ENCODE measurements at places on chromosomes 5 and 9.

- DNase-seq = no peak
Observed at GRCh38 chr9:110140276-110140675, 67.7 kb downstream of the C9orf152 start.

DNA sequence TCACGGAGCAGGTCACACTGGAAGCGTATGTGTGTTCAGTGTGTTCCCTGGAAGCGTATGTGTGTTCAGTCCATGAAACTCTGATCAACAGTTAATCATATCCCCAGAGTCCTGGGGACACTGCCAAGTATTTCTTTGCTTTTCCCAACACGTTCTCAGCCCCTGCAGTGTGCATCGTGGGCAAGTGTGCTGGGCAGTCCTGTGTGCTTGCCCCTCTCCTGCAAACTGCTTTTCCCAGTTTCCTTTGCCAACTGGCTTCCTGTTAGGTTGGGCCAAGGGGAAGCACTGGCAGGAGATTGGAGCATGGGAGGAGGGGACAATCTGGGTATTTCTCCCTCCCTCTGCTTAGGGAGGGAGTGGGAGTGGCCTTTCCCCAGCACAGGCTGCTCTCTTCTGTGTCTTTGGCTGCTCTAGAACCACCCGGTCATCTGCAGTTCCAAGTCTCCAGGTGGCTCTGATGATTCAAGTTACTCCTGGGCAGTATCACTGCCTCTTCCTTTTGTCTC is 36.8 kb upstream of the NEK6 start:
- DNase-seq = no peak

DNA sequence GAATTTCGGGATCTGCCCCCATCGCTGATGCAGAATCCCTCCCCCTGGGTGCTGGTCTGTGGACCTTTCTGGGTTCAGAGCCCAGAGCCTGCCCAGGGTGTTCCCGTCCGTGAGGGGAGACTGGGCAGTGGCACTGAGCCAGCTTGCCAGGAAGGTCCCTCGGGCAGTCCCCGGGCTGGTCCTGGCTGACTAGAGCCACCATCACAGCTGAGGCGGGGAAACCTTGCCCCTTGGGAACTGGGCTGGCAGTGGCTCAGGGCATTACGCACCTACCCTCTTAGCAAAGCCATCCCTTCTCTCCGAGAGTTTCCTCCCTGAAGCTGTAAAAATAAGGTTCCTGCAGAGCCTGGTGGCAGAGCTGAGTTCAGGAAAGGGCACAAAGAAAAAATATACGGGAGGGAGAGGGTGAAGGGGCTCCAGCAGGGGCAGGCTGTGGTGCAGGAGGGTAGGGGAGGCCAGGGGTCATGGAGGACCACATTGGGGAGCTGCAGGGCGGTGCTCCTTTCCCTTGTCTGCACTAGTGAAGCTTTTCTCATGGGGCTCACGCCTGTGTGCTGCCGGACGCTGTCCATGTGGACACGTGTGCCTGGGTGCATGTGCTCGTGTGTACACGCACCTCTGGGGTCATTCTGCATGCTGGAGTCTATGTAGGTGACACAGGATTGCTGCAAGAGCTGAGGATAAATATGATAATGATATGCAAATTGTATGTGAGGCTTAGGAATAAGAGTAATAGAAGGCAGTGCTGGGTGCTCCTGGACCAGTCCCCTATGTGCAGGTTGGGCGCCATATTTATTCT is 118.9 kb downstream of the LHX2 start:
- DNase-seq = no peak

DNA sequence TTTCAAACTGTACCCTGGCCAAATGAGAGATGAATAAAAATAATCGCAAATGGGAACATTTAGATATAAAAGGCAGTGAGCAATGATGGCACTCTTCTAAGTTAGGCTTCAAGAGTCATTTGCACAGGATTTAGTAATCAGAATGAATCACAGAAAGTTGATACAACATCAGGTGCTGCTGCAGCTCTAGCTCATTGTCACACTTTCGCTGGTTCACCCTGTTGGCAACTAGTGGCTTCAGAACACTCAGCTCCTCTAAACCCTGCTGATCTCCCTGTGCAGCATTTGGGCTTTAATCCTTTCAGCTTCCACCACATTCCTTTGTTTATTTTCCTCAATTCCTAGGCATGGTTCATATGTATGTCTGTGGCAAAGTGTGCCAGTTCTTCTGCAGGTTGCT is 2071.2 kb upstream of the CDH6 start:
- DNase-seq = no peak

DNA sequence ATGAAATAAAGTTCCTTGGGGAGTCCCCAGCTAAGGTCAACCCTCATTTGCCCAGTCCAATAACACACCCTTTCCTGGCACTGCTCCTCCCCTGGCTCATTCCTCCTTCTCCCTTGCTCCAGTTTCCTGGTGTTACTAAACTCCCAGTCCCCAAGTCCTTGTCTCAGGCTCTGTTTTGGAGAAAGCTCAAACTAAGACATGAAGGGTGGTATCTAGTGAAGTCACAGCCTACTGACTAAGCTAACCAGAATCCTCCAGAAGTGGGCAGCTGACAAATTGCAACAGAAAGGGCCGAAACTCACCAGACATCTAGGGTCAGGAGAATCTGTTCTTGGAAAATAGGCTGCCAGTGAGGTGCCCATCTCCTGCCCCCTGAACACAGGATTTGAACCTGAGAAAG is 118.7 kb upstream of the NEK6 start:
- peak; percentile 82 for DNase-seq

DNA sequence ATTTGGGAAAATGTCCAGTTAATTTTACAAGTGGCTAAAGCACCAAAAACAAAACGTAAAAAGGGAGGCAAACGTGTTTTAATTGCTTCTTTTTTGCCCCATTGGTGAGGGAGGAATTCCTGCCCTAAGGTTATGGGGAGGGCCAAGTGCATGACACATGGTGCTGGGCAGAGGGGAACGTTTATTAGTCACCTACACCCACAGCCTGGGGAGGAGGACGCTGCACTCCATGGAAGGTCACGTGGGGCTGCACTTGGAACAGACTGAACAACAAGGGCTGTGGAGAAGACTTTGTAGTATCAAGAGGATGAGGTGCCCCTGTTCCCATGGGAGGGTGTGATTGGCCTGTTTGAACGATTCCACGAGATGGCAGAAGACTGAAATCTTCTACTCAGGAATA is 13.7 kb upstream of the ADAMTS16 start:
- no peak for DNase-seq

DNA sequence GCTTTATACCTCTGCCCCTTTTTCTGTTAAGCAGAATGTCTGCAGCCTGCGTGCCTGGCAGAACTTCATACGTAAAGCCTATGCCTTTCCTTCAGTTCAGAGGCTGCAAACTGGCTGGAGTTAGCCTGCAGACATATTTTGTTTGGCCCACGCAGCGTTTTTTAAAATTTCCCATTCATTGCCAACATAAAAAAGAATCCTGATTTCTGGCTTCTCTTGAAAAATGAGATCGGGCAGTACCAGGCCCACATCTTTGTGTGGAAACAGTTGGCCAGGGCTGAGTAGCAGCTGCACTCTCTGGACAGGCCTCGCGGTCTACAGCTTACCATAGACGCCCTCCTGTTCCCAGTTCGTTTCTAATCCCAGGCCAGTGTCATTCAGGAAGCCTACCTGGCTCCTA is 104.4 kb downstream of the SMARCA2 start:
- DNase-seq = no peak

- DNase-seq = peak; percentile 47
Observed at GRCh38 chr5:98872674-98873073, 56.1 kb downstream of the CHD1 start.

DNA sequence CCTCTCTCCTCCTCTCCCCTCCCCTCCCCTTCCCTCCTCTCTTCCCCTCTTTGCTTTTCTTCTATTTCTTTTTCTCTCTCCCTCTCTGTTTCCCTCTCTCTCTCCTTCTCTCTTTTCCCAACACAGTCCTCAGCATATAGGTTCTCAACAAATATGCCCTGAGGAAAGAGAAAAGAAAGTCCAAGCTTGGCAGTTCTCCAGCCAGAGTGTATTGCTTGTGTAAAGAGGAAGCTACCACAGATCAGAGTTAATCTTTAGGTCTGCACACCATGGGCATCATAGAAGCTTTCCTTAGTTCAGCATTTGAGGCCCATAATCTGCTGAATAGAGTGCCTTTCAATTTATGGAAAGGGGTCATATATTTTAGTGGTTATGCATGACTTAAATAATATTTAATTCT is 382.8 kb upstream of the WWC1 start:
- DNase-seq = peak; percentile 12

GRCh38 chr5:124220418-124220817 is 526.0 kb downstream of the ZNF608 start:
- no peak for DNase-seq

GRCh38 chr9:126452106-126452505 is 125.5 kb downstream of the MVB12B start:
- DNase-seq = no peak

- no peak for DNase-seq
Observed at GRCh38 chr5:177382423-177383029, 1.7 kb upstream of the SLC34A1 start.

DNA sequence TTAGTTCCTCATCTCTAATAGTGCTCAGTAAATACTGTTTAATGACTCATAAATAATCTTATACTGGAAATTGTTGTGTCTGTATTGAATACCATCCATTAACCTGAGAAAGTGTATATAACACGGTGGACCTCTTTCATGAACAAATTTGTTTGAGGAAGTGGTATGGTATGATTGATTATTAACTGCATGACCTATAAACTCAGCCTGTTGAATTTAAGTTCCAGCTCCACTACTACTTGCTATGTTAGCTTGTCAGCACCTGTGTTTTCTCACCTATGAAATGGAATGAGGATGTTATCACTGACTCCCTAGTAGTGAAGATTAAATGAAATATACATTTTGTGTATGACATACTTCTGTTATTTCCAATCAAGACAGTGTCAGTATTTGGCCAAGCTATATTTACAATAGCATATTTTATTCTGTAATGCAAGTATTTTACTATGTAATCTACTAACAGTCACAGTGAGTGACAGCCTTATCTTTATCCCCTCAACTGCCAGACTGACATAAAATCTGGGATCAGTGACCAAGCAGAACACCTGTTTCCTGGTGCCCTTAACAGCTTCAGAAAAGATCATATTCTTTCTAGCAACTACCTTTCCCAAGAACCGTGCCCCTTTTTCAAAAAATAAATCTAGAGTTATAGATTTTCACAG is 77.3 kb upstream of the ITGA1 start:
- no peak for DNase-seq

DNA sequence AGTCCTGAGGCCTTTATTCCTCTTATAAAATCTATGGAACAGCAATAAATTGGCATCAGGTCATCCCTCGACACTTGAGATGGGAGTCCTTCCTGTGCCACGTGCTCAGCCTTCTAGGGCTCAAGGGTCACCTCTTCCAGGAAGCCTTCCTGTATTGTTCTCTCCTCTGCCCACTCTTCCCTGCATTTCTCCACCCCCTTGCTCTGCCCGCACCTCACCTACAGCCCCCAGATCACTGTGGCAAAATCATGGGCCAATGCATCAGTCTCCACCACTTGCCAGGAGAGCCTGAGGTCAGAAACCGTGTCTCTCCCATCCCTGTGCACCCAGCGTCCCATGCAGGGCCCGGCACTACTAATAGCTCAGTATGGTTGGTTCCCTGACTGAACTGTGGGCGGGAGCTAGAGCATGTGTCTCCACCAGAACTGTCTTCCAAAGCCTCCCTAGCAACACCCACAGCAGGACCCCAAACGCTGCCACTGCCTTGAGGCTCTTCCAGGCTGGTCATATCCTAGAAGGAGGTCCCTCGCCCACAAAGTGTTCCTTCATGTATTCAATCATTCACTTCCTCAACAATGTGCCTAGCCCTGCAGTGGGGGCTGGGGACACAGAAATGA is 13.5 kb downstream of the DUSP1 start:
- DNase-seq = no peak

DNA sequence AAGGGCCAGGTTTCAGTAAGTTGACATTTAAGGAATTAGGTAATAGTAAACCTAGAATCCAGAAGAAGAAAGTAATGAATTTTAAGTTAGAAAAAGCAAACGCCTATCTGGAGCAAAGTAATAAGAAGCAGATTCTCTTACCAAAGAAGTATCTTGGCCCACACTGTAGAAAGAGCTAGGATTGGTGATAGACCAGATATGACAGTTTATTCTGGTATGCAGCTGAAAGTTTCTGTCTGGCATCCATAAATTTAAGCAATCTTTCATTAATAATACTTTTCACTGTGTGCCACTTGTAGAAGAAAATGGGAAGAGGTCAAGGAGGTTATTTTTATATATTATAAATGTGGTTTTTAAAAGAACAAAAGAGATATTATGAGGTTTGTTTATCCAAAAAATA is 3.0 kb downstream of the RECK start:
- no peak for DNase-seq

GRCh38 chr9:136537896-136538598 is 7.8 kb downstream of the NOTCH1 start:
- DNase-seq = no peak

DNA sequence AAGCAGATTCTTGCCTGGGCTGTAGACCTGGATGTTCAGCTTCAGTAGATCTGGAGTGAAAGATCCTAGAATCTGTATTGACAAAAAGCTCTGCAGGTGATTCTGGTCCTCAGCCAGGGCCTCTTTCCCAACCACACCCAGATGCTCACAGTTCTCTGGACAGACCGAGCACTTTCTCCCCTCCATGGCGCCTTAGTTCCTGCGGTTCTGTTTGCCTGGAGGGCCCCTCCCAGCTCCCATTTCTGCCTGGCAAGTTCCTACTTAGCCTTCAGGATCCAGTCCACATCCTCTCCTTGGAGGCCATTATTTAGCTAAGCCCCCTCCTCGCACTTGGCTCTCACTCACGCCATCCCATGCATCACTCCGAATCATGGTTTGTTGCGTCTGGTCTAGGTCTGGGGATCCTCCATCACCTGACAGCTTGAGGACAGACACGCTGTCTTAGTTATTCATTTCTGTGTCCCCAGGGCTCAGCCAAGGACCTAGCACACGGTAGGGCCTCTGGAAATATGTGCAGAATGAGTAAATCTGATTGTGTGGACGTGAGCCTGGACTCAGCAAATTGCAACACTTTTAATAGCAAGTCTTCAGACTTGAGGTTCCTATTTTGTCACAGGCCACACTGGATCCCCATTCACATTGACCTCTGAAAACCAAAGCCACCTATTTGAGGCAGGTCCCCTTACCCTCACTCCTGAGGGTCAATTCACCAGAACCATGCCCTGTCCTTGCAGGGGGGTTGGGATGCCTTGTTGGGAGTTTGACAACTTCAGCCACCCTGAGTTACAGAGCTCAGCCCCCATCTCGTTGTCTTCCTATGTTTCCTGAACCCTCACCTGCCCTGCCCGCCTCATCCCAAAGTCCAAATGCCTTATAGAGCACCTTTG is 50.7 kb downstream of the COL15A1 start:
- no peak for DNase-seq

- DNase-seq = no peak
Observed at GRCh38 chr9:68714416-68715180, 9.6 kb downstream of the PIP5K1B start.

- peak; percentile 51 for DNase-seq
Observed at GRCh38 chr9:11340654-11341053, 727.9 kb upstream of the PTPRD start.

DNA sequence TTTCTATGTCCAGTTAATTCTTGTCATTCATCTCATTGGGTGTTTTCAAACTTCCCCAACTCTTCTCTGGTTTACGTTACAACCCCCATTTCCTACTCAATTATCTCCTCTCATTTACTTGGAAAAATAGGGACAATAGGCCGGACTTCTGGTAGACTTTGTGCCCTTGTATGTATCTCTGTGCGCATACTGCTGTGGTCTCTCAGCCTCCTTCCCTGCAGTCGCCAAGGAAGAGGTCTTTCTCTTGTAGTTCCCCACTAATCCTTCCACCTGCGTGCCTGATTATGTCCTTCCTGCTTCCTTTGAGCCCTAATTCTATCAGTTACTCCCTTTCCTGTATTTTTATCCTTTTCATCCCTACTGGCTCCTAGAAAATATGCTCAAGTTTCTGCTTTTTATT is 176.3 kb downstream of the GDNF start:
- no peak for DNase-seq
